Placental pericyte (primary cell): ENCODE measurements at places on chromosomes 7 and 10. TPM values are rescaled to one million over a fixed set of nuclear protein-coding genes. Genes with fewer than 3 reads are reported as not detected.

Gene TEX47
- not detected in 2 replicates for total RNA-seq

Gene HIP1
- total RNA-seq, result 18.4 and 22.3 TPM in 2 replicates

Gene ABCA13
- total RNA-seq, result under 0.01 and 1.3 TPM in 2 replicates

Gene TACC2
- total RNA-seq, result 6.8 and 24.5 TPM in 2 replicates

Gene ABCB1
- total RNA-seq, result 2.4 TPM in 1 of 2 replicates, not detected in the other

Gene TNS3
- 107 and 172 TPM in 2 replicates for total RNA-seq

Gene CNPY1
- not detected in 2 replicates for total RNA-seq

Gene TAS2R60
- 0.29 TPM in 1 of 2 replicates, not detected in the other for total RNA-seq

Gene SSC4D
- total RNA-seq, result 0.57 and 0.66 TPM in 2 replicates

Gene EMX2
- total RNA-seq, result 0.22 and 0.57 TPM in 2 replicates
